Esophagus squamous epithelium (tissue), 5 donors: ENCODE measurements at places on chromosomes 11 and 22. TPM values are rescaled to one million over a fixed set of nuclear protein-coding genes. Genes with fewer than 3 reads are reported as not detected.

MS4A7 gene
- total RNA-seq, result 3.8 TPM

SLC15A3 gene
- 10.3 TPM for total RNA-seq

C22orf23 gene
- total RNA-seq, result 0.13 TPM

NEFH gene
- 0.44 TPM for total RNA-seq

TRPC6 gene
- 1.6 TPM for total RNA-seq

ZFTA gene
- total RNA-seq, result 5.9 TPM

SEZ6L gene
- not detected for total RNA-seq

THAP12 gene
- 13.5 TPM for total RNA-seq

SYT13 gene
- total RNA-seq, result not detected

- no peaks in the 10 kb centered on the region for H3K36me3 ChIP-seq
- H3K4me3 ChIP-seq, result no peak overlapping the region
- peaks cover 8% of the 10 kb centered on the region for H3K4me1 ChIP-seq
- no peaks in the 10 kb centered on the region for H3K27me3 ChIP-seq
These were observed 2.7 kb downstream of the UPB1 start for GRCh38 chr22:24497841-24498258.

- DNase-seq, result no peak
- no peak overlapping the region for H3K27ac ChIP-seq
- H3K27me3 ChIP-seq, result no peaks in the 10 kb centered on the region
- H3K4me1 ChIP-seq, result no peaks in the 10 kb centered on the region
- no peaks in the 10 kb centered on the region for H3K36me3 ChIP-seq
These were observed 209.2 kb downstream of the CTTN start for GRCh38 chr11:70607561-70607960.

DNA sequence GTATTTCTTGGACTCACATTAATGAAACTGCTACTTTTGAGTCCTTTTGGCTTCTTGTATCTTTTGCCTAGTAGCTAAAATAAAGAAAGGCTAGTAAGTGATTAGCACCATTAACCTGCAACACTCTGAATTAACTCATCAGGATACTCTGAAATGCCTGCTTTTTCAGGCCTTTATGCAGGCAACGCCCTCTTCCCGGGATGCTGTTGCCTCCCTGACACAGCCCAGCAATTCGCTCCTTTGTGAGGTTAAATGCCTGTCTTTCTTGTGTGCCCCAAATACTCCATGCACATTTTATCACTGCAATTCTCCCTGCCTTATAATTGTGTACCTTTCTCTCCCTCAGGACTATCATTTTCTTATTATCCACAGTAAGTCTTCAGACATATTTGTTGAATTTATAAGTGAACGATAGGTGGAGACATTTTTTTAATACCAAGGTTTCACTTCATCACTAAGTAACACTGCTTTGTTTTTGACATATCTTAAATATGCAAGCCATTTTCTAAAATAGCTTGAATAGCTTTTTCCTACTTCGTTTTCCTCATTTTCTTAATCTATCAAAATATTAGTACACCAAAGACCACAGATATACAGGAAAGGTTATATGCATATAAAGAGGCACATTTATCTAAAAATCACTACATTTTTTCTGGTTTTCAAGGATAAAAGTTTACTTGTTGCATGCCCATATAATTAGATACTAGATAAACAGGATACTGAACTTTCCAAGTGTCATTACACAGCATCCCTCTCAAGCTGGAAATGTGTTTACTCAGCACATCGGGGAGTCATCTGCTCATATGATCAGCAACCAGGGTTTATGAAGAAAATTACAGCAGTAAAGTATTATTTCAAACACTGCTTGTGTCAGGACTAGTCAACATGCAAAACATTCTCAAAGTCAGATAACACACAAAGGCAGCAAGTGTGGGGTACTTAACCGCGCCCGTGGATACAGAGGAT is 48.5 kb upstream of the DDI1 start:
- H3K36me3 ChIP-seq, result no peaks in the 10 kb centered on the region
- peaks cover 6% of the 10 kb centered on the region for H3K27me3 ChIP-seq
- H3K4me3 ChIP-seq, result no peak overlapping the region
- peaks cover 4% of the 10 kb centered on the region for H3K4me1 ChIP-seq
- DNase-seq, result no peak

DNA sequence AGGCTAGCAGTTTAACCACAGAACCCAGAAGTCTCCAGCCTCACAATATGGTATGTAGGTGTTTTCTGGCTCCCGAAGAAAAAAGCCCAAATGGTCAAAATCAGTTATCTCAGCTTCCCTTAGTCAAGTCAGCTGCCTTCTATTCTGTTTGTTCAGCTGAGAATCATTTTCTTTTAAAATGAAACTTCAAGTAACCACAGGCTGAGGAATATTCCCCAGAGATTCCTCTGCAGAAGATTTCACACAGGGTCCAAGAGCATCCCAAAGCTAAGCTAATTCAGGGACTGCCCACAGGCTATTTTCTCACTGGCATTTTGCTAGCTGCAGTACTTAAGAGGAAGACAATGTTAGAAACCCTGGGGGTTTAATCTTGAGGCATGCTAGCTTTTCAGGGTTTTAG is 977.0 kb upstream of the CHORDC1 start:
- H3K27ac ChIP-seq, result no peak overlapping the region
- no peak overlapping the region for H3K4me3 ChIP-seq
- DNase-seq, result no peak
- no peaks in the 10 kb centered on the region for H3K4me1 ChIP-seq

DNA sequence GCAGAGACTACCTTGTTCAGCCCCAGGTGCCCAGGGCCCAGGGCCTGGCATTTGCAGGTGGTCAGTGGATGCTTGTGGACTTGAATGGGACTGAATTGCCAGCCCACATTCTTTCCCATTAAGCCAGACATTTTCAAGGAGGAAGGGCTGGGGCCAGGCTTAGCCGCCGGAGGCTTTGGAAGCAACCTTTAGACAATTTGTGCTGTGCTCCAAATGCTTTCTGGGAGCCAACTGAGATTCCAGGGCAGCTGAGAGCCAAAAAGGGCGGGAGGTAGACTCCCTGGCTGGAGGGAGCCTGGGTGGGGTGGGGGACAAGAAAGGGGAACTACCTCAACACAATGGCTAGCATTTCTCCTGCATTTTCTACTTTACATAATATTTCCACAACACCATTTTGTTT is 54.8 kb upstream of the TIMP3 start:
- H3K4me3 ChIP-seq, result no peak overlapping the region
- no peaks in the 10 kb centered on the region for H3K36me3 ChIP-seq
- H3K4me1 ChIP-seq, result peaks cover 18% of the 10 kb centered on the region
- peak overlapping the region; percentile 60 for H3K27ac ChIP-seq

- no peaks in the 10 kb centered on the region for H3K27me3 ChIP-seq
- no peak for DNase-seq
- no peak overlapping the region for H3K4me3 ChIP-seq
- peaks cover 65% of the 10 kb centered on the region for H3K4me1 ChIP-seq
These were observed 107.2 kb downstream of the SCN3B start for GRCh38 chr11:123547180-123547579.

DNA sequence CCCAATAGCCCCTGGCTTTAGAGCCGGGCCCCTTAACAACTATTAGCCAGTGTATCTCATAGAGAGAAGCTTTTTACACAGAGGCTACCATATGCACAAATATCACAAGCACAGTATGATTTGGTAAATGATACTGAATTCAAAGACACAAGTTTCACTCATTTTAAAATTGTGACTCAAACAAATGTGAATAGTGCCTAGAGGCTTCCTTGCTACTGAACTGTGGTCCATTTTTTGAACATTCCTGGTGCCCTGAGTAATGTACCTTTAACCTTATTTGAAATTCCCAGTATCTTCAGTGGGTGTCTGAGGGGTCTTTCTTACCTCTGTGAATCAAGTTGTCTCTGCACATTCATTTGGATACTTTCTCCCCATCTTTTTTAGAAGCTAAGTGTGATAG is 156.2 kb downstream of the MAML2 start:
- no peak for DNase-seq
- H3K4me1 ChIP-seq, result no peaks in the 10 kb centered on the region
- no peak overlapping the region for H3K27ac ChIP-seq
- no peaks in the 10 kb centered on the region for H3K27me3 ChIP-seq

DNA sequence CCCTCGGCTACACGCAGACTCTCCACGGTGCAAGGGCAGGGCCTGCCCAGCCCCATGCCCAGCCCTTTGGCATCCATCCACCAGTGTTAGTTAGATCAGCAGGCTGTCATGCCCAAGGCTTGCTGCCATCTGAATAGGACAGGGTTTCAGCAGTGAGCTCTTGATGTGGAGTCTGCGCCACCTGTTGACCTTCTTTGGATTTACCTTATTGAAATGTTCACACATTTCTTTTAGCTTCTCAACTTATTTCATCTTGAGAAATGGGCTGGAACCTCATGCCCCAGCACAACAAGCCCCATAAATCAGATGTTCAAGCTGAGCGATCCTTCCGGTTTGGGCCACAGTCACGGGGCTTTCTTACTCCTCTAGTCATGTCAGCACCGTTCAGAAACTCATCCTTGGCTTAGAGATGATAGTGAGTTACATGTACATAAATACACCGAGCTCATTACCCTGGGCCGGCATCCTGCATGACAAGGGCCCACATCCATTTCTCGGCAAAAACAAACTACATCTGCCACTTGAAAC is 61.7 kb downstream of the PARVB start:
- no peak for DNase-seq
- H3K4me3 ChIP-seq, result no peak overlapping the region
- H3K36me3 ChIP-seq, result no peaks in the 10 kb centered on the region

- H3K36me3 ChIP-seq, result peaks cover 45% of the 10 kb centered on the region
- no peak for DNase-seq
- H3K4me3 ChIP-seq, result no peak overlapping the region
- H3K4me1 ChIP-seq, result peaks cover 55% of the 10 kb centered on the region
- H3K27ac ChIP-seq, result no peak overlapping the region
- H3K27me3 ChIP-seq, result no peaks in the 10 kb centered on the region
These were observed 57.6 kb downstream of the TNRC6B start for GRCh38 chr22:40235308-40235707.

DNA sequence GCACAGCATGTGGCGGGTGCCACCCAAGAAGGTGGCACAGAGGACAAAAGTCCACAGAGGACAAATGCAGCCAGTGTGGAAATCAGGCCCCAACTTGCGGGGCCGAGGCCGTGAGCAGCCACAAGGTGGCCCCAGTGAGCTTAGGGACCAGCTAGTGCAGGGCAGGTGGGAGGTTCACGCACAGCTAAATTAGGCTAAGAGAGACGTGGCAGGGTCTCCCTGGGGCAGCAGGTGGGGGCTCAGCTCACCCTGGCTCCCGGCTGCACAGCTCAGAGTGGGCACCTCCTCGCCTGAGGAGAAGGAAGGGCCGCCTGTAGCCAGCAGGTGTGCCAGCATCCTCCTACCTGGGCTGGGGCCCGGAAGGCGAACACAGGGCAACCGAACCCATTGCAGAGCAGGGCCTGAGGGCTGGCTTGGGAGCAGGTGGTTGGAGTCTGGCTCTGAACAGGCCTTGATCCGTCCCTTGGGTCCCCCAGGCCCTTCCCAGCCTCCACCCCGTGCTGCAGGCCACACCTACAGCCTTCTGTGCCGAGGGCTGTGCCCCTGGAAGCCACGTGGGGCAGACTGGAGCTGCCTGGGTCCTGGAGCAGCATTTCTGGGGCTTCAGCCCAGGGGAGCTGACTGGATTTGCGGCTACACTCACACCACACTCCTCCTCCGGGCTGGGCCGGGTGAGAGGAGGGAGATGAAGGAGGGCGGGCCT is 26.1 kb upstream of the CELSR1 start:
- H3K4me3 ChIP-seq, result peak overlapping the region; percentile 11
- no peak for DNase-seq
- H3K27ac ChIP-seq, result peak overlapping the region; percentile 59
- peaks cover 19% of the 10 kb centered on the region for H3K4me1 ChIP-seq
- no peaks in the 10 kb centered on the region for H3K27me3 ChIP-seq
- no peaks in the 10 kb centered on the region for H3K36me3 ChIP-seq

- H3K4me1 ChIP-seq, result peaks cover 41% of the 10 kb centered on the region
- H3K27me3 ChIP-seq, result no peaks in the 10 kb centered on the region
- H3K27ac ChIP-seq, result peak overlapping the region; percentile 51
- no peak for DNase-seq
These were observed 11.1 kb upstream of the PHLDA2 start for GRCh38 chr11:2940147-2940920.

DNA sequence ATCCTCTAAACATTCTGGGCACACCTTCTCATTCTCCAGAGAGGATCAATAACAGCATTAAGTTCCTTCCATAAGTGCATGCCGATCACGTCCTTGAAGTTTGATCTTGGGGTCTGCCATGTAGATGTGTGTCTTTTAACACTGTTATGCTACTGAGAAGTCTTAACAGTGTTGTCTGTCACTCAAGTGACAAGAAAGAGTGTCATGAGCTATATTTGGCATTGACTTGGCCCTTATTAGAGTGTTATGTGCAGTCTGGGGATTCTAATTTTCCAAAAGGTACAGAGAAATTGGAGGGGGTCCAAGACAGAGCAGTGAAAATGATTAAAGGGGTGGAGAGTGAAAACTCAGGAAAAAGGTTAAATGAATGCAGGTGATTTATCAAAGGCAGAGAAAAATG is 107.1 kb upstream of the OPCML start:
- no peak overlapping the region for H3K4me3 ChIP-seq
- no peaks in the 10 kb centered on the region for H3K4me1 ChIP-seq
- H3K27me3 ChIP-seq, result no peaks in the 10 kb centered on the region
- no peaks in the 10 kb centered on the region for H3K36me3 ChIP-seq

DNA sequence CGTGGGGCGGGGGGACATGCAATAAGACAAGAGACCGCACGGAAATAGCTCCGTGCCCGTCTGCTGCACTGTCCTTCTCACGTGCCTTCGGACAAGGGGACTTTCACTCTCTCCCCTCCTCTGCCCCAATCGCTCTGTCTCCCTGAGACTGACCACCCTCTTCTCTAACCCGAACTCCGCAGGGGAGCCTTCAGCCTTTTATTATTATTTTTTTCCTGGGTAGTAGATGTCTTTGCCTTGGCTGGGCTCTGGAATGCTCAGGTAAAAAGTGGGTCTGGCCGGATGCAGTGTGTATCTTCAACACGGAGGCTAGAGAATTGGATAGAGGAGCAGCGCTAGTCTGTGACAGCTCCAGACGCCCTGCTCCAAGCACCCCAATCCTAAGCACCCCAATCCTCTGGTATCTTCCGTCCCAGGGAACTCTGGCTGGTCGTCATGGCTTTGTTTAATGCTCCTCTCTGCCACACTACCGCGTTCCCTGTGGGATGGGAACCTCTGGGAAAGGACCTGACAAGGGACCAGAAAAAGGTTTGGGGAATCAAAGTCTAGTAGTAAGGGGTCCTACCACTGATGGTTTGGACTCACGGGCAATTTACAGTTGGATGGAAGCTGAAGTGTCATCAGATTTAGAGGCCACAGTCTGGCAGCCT is 25.1 kb upstream of the ROBO3 start:
- no peaks in the 10 kb centered on the region for H3K36me3 ChIP-seq
- H3K4me1 ChIP-seq, result peaks cover 22% of the 10 kb centered on the region
- H3K27ac ChIP-seq, result no peak overlapping the region
- peak overlapping the region; percentile 63 for H3K4me3 ChIP-seq

DNA sequence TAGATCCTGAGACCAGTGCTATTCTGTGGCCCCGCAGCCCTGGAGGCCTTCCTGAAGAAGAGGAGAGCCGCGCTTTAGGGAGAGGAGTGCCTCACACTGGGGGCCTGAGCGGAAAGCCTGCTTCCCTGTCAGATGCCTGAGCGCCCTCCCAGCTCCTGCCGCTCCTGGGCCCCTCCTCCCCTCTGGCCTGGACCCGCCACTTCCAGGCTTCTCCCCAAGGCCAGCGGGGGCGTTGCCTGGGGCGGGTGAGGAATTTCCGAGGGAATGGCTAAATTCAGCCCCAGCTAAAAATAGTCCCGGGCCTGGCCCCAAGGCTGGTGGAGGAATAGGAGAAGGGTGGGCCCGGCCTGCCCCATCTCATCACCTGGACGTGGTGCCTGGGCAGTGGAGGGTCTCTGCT is 15.4 kb downstream of the ARHGEF17 start:
- H3K27ac ChIP-seq, result peak overlapping the region; percentile 91
- H3K4me3 ChIP-seq, result no peak overlapping the region
- H3K4me1 ChIP-seq, result peaks cover 35% of the 10 kb centered on the region
- H3K36me3 ChIP-seq, result no peaks in the 10 kb centered on the region
- no peaks in the 10 kb centered on the region for H3K27me3 ChIP-seq

- peak overlapping the region; percentile 88 for H3K27ac ChIP-seq
- DNase-seq, result no peak
- H3K27me3 ChIP-seq, result peaks cover 3% of the 10 kb centered on the region
- peaks cover 57% of the 10 kb centered on the region for H3K4me1 ChIP-seq
- no peaks in the 10 kb centered on the region for H3K36me3 ChIP-seq
These were observed 37.1 kb upstream of the NNMT start for GRCh38 chr11:114259124-114259526.
